Chondrocyte (in vitro differentiated cells): ENCODE measurements at places on chromosomes 5 and 9.
A peak's percentile ranks its signal among the peaks of the same experiment; 100 is the strongest.

GRCh38 chr9:32603914-32604852, 31.2 kb upstream of the NDUFB6 start:
- no peak for DNase-seq

DNA sequence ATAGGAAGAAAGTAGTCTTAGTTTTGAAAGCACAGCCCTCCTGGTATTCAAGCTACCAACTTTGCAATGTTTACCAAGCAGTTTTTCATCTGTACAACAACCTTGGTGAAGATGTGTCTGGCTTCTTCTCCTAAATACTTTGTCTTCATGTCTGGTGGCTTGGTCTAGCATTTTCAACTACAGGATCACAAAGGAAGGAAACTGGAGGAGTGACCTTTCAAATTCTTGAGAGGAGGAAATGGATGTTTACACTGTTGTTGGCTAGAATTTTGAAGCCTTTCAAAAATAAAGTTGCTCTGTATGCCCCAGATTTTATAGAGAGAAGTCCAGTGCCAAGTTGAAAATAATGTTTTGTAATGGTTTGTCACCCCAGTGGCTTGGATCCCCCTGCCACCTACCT, 16.3 kb downstream of the PAM start:
- no peak for DNase-seq

- peak; percentile 90 for DNase-seq
These were observed 32.2 kb downstream of the EXD3 start for GRCh38 chr9:137390553-137391410.

- no peak for DNase-seq
These were observed 216.5 kb upstream of the DMRT1 start for GRCh38 chr9:624935-625500.

GRCh38 chr5:137796279-137796678, 42.1 kb upstream of the HNRNPA0 start:
- DNase-seq: no peak

DNA sequence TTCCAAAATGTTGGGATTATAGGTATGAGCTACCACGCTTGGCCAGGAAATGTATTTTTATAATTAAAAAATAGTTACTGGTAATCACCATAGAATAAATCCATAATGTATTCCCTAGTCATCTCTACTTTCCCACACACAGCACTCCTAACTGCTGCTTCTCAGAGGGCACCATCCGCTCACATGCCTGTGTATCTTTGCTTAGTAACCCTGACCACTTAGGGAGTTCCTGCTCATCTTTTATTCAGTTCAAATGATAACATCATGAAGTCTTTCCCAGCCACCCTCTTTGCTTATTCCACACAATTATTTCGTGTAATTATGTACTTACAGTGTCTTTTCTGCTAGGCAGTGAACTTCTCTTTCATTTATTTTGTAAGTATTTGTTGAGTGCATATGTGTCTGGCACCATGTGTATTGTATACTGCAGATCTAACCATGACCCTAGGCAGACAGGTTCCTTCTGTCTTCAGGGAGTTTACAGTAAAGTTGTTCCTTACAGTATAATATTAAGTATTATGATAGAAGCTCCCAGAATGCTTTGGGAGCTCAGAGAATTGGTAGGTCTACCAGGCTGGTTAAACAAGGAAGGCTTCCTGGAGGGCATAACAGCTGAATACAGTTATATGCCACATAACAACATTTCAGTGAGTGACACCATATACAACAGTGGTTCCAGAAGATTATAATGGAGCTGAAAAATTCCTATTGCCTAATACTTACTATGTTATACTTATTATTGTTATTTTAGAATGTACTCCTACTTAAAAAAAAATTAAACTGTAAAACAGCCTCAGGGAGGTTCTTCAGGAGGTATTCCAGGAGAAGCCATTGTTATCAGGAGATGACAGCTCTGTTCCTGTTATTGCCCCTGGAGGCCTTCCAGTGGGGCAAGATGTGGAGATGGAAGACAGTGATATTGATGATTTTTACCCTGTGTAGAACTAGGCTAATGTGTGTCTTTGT, 39.2 kb downstream of the DCAF10 start:
- no peak for DNase-seq

GRCh38 chr5:102975045-102975444, 144.9 kb downstream of the GIN1 start:
- DNase-seq: no peak

DNA sequence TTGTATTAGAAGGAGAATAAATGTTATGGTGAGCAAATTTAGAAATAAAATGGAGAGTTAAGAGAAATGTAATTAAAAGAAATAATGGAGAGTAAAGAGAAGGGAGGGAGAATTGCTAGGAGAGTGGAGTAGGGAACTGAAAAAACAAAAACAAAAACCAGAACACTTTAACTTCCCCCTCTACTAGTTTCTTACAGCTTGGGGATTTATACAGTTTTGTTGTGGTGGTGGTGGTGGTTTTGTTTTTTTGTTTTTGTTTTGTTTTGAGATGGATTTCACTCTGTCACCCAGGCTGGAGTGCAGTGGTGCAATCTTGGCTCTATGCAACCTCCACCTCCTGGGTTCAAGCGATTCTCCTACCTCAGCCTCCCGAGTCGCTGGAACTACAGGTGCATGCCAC, 322.4 kb downstream of the TMEM167A start:
- no peak for DNase-seq

DNA sequence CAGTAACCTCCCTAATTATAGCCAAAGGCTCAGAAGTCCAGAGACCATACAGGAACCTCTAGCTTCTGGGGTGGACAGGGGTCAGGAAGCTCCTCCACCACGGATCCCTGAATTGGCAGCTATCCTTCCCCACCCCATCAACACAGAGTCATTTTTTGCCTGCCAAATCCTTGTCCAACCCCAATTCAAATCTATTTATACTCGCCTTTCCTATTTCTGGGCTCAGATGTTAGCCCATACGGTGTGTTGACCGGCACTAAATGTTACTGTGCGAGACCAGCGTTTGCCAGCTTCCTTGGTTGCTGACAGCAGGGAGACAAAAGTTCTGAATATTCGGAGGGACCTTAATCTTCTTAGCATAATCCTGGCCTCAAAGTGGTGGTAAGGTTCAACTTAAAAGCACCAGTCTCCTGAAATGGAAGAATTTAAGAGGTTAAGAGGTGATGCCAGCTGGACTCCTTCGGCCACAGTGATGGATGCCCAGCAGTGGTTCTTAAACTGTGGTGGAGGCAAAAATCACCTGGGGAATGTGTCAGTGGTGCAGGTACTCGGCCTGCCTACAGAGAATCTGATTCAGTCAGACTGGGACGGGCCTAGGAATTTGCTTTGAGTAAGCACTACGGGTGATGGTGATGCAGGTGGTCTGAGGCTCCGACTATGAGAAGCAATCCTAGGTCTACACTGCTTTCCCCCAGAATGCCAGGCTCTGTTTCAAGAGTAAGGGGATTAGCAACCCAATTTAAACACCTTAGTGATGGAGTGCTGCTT, 204.8 kb upstream of the MEF2C start:
- no peak for DNase-seq
